Activated naive CD4-positive, alpha-beta T cell treated with anti-CD3 and anti-CD28 coated beads, Interleukin-2, amount 50 U/mL, for 16 hours (primary cell): ENCODE measurements at places on chromosomes 1 and 21.
A peak's percentile ranks its signal among the peaks of the same experiment; 100 is the strongest.

DNA sequence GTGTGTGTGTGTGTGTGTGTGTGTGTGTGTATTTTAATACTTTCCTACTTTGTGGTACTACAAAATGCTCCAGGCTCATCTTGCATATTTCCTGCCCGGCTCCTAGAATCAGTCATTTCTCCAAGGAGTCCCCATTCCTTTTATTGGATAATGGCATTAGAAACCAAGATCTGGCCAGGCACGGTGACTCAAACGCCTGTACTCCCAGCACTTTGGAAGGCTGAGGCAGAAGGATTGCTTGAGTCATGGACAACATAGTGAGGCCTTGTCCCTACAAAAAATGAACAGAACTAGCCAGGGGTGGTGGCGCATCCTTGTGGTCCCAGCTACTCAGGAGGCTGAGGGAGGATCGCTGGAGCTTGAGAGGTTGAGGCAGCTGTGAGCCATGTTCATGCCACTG, 20.3 kb downstream of the EPB41 start:
- DNase-seq = no peak

GRCh38 chr1:241642593-241642944, 2.4 kb upstream of the CHML start:
- DNase-seq = no peak

GRCh38 chr1:74908797-74909196, 175.8 kb downstream of the TYW3 start:
- no peak for DNase-seq

GRCh38 chr1:2451741-2452140, 24.3 kb upstream of the PLCH2 start:
- DNase-seq = no peak

GRCh38 chr21:44359396-44359795, 6.0 kb downstream of the TRPM2 start:
- DNase-seq = no peak

GRCh38 chr1:153678519-153679336, at the start of gene NPR1:
Gene NPR1 (plus strand): TSS chr1:153678688. CDS start chr1:153679109, 421 bp downstream.
- peak; percentile 37 for DNase-seq

DNA sequence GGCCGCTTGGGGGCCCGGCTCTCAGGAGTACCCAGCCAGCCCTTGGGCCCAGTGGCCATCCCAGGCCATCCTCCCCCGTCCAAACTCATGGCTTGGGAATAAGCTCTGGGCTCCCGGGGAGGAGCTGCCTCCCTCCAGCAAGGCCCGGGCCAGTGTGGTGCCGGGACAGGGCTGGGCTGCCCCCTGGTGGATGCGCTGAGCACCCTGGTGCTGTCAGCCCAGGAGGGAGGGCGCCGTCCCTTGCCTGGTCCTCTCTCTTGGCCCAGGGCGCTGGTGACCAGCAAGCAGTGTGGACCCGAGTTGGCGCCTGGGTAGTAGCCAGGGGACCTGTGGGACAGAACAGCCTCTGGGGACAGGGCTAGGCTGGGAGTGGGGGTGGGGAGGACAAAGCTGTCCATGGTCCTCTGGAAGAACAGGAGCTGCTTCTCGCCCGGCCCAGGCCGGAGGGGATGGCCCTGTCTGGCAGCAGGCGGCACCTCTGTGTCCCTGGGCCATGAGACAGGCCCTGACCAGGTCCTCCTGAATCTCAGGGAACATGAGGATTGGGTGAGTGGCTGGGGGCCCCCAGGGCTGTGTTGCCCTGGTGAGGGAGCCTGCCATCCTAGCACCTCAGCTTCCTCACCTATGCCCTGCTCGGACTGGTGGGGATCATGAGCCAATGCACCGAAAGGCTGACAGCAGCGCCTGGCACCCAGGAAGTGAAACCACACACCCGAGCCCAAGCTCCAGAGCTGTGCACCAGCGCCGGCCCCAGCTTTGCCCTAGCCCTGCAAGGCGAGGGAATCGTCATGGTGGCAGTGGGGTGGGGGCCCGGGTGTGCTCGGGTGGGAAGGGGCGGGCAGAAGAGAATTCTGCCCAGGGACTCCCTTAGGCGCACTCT, 9.4 kb downstream of the MORN1 start:
- DNase-seq = peak; percentile 79

DNA sequence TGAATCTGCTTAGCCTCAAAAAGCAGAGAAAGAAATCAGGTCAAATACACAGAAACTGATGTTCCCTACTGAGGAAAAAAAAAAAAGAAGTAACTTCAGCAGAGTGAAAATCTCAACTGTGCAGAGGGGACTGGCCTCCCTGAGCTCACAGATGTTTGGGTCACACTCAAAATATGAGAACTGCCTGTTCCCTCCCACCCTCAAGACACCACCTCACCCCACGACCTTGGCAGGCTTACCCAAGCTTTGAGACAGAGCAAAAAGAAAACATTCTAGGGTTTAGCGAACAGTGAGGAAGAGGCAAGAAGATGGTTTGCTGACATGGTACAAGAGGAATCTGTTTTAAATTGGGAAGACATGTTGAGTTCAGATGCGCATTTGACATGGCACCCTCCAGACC, 48.8 kb downstream of the NID1 start:
- DNase-seq = no peak

- no peak for DNase-seq
These were observed 1194.6 kb downstream of the NCAM2 start for GRCh38 chr21:22192766-22193165.

DNA sequence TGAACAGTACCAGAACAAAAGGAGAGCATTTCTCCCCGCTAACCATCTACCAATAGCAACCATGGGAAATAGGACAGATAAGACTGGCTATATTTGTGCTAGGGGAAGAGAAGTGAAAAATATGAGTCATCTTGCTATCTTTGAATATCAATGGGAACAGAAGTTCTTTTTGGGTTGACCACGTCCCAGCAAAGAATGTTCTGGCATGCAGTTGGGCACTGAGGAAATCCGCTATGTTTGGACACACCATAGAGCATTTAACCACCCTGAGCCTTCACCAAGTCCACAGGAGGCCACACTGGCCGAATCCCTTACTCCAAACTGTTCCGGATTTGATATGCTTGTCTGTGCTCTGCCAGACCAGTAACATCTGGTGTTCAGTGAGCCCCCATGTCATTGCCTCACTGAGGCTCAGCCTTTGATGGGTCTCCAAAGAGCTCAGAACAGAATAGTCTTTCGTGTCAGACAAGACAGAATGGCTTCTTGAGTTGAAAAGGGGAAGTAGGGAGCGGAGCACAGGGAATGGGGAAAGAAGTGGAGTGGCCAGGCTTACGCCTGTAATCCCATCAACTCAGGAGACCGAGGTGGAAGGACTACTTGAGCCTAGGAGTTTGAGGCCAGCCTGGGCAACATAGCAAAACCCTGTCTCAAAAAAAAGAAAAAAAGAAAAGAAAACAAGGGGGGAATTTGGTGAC, 81.4 kb downstream of the SMYD2 start:
- DNase-seq = no peak

GRCh38 chr1:229258031-229258756, 12.7 kb upstream of the RAB4A start:
- peak; percentile 53 for DNase-seq

DNA sequence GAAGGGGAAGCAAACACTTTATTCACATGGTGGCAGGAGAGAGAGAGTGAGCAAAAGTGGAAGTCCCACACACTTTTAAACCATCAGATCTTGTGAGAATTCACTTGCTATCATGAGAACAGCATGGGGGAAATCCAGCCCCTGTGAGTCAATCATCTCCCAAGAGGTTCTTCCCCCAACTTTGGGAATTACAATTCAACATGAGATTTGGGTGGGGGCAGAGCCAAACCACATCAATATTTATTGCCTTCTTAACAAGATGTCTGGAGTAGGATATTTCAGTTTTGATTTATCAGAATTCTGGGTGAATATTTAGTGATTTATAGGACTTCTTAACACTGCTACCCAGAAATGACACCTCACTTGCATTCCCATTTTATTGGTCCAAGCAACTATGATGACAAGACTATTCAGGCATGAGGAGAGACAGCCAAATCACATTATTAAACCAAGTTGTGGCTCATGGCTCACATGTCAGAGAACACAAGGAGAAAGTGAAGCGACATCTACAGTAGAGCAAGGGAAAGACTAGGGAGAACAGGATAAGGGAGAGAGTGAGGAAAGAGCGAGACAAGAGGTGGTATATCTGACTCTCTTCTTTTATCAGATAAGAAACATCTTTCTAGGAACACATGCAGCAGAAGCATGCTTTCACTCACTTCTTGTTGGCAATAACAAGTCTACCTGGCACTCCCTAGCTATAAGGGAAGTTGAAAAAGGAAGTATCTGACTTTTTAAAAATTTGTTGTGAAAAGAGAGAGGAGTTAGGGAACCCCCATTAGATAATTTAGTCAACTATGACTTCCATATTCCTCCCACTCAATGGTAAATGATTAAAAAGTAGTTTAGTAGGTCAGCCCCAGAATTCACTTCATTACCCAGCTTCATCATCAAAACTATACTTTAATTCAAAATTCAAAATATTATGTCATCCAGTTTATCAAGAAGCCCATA, 36.6 kb upstream of the PTPRC start:
- peak; percentile 52 for DNase-seq

DNA sequence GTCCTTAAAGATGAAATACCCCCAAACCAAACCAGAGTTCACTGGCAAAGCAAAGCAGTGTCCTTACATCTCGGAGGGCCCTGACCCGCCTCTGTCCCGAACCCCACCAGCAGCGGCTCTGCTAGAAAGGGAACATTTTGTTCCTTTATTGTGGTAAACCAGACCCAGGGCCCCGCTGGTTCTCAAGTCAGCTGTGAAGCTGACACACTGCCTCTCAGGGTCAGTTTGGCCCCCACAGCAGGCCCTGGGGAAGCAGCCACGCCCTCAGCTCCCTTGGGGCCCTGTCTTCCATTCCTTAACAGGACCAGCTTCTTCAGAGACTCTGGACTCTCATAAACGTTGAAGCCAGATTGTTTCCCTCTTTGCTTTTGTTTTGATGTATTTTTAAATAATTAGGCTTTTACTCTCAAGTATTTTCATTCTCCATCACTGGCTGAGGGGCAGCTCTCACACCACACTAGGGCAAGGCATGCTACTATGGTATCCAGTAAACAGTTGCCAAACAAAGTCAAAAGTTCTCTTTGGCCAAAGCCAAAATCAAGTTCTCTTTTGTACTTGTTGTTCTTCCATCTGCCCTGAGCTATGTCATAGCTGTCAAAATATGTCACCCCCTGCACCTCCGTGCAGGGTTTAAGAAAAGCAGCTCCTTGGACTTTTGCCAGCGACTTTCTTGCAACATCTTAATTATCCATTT, 61.1 kb upstream of the ANGPTL1 start:
- DNase-seq = no peak

- DNase-seq = peak; percentile 31
These were observed 183.4 kb downstream of the ZNF281 start for GRCh38 chr1:200226268-200226968.

- no peak for DNase-seq
These were observed 11.6 kb upstream of the PADI6 start for GRCh38 chr1:17360272-17360956.

DNA sequence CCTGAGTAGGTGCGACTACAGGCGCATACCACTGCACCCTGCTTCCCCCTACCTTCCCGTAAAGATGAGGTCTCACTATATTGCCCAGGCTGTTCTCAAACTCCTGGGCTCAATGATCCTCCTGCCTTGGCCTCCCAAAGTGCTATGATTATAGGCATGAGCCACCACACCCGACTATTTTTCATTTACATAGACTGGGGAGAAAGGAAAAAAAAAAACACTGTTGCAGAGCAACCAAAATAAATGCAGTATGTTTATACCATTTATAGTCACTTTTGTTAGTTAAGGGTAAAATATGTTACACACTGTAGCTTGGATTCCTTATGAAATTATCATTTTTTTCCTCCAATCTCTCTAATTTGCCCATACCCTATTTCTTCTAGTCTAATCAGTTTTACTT, 35.2 kb upstream of the RGS8 start:
- no peak for DNase-seq

- no peak for DNase-seq
These were observed 20.9 kb downstream of the TTLL7 start for GRCh38 chr1:83978056-83978455.

DNA sequence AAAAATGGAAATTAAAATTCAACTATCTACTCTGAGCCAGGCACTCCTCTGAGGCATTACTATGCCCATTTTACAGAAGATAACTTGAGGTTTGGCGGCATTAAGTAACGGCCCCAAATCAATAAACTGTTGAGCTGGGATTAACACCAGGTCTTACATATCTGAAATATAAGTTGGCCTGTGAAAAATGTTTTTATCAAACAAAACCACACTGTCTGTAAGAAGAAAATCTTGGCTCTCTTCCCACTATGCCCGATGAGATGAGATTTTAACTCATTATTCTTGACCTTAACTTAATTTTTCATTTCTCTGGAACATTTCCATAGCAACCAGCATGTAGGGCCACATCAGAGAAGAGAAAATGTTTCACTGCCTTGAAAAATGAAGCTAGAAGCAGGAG, 21.8 kb downstream of the RC3H1 start:
- no peak for DNase-seq

- DNase-seq = no peak
These were observed 56.7 kb downstream of the PLPP3 start for GRCh38 chr1:56522680-56523079.

GRCh38 chr1:156140879-156141707, 12.3 kb upstream of the SEMA4A start:
- peak; percentile 35 for DNase-seq

- DNase-seq = no peak
These were observed 358.3 kb downstream of the USP25 start for GRCh38 chr21:16088056-16088455.

DNA sequence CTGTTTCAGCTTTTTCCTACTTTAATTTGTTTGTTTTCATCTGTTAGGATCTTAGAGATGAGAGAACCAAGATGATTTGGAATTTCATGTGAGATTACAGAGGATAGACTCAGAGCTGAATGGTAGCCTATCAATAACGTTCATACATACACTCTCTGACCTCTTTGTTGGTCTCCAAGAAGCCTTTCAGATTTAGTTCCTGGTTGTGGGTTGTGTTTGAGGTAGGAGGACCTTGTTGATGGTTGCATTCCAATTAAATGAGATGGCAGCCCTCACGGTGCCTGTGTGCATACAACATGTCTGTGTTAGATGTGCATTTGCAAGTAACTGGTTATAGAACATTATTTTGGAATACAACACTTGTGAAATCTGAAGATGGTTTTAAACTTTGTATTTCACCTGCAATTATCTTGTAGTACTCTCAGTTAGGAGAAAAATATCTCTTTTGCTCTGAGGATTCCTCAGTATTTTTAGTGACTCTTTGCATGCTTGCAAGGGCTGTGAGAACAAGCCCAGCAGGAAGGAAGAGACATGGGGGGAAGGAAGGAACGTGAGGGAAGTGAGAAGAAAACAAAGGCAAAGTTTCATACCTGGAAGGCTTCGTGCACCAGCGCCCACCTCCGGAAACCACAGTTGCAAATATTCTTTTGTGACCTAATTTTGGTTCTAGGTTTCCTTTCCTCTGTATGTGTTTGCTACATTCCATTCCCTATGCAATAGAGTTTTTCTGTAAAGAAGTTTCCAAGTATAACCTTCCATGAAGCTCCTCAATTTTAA, 291.8 kb downstream of the DISC1 start:
- no peak for DNase-seq

GRCh38 chr1:90291431-90292216, 296.7 kb downstream of the ZNF326 start:
- DNase-seq = no peak

- DNase-seq = no peak
These were observed 543.5 kb downstream of the PTPRC start for GRCh38 chr1:199182186-199182843.
